Upper lobe of right lung (tissue), 1 donor: ENCODE measurements at places on chromosomes 3 and 15.

- DNase-seq, result no peak
Measured at GRCh38 chr3:113261063-113261625, 49.8 kb downstream of the BOC start.

DNA sequence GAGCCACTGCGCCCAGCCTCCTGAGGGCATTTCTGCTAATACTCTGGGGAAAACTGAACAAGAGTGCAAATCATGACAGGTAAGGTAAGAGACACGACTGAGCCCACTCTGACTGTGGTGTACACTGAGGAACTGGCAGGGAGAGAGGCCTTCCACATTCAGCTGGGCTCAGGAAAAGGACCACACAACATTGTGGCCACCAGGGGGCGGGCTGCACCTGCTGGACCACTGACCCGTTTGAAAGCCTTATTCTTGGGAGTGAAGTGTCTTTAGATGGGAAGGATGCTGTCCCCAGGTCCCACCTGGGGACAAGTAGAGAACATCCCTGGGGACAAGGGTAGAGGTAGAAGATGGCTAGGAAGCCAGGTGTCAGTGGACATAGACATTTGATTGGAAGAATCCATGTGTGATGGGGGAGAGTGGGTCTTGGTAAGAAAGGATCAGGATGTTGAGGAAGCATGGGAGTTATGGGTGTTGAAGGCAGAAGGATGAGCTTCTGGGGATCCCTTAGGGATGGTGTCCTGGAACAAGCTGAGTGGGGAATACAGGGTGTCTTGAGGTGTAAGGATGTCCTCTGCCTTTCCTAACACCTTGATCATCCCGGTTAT, 6.2 kb upstream of the CTDSPL start:
- DNase-seq, result peak; percentile 90

- peak; percentile 75 for DNase-seq
Measured at GRCh38 chr3:132317229-132317948, at the start of gene ACP3. Gene ACP3 (plus strand): TSS chr3:132317407. CDS start chr3:132317457, 50 bp downstream.

GRCh38 chr3:144031938-144032337, 60.3 kb downstream of the DIPK2A start:
- DNase-seq, result no peak

GRCh38 chr3:52872245-52872644, 25.1 kb downstream of the STIMATE start:
- no peak for DNase-seq

GRCh38 chr3:102129760-102130608, 280.7 kb downstream of the NFKBIZ start:
- no peak for DNase-seq

DNA sequence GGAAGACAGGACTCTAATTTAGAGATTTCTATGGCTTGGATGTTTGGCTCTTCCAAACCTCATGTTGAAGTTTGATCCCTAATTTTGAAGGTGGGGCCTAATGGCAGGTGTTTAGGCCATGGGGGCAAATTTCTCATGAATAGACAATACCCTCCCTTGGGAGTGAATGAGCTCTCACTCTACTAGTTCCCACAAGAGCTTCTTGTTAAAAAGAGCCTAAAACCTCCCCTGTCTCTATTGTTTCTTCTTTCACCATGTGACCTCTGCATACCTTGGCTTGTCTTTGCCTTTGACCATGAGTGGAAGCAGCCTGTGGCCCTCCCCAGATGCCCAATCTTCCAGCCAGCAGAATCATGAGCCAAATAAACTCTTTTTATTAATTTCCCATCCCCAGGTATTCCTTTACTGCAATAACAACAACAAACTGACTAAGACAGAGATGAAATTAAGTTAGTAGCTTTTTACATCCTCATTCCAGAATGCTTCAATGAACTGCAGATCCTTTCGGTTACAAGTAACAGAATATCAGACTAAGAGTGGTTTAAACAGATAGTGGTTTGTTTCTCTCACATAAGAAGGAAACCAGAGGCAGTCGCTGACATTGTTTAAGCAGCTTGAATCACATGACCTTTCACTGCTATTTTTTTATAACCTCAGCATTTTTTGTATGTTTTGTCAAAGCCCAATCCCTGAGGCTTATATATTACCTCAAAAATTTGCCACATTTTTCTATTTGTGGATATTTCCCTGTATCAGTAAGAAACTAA, 1013.3 kb upstream of the SEMA6D start:
- DNase-seq, result no peak

DNA sequence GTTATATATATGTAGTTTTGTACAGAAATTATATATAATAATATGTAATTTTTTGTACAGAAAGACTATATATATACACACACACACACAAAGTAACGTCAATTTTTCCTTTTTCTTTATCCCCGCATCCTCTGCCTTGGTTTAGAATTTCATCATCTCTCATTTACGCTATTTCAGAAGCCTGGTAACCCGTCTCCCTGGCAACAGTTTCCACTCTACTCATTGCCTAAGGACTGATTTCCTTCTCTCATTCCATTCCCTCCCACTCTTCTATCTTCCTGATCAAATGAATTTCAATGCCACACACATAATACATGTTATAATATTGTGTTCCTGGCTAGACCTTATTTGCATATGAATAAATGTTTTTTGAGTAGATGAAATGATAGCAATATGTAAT, 47.8 kb upstream of the NDN start:
- DNase-seq, result no peak

- no peak for DNase-seq
Measured at GRCh38 chr15:69144530-69144929, 15.9 kb upstream of the GLCE start.

GRCh38 chr3:136457793-136458192, 207.7 kb downstream of the PCCB start:
- no peak for DNase-seq

- DNase-seq, result no peak
Measured at GRCh38 chr3:161969867-161970266, 473.3 kb downstream of the OTOL1 start.

DNA sequence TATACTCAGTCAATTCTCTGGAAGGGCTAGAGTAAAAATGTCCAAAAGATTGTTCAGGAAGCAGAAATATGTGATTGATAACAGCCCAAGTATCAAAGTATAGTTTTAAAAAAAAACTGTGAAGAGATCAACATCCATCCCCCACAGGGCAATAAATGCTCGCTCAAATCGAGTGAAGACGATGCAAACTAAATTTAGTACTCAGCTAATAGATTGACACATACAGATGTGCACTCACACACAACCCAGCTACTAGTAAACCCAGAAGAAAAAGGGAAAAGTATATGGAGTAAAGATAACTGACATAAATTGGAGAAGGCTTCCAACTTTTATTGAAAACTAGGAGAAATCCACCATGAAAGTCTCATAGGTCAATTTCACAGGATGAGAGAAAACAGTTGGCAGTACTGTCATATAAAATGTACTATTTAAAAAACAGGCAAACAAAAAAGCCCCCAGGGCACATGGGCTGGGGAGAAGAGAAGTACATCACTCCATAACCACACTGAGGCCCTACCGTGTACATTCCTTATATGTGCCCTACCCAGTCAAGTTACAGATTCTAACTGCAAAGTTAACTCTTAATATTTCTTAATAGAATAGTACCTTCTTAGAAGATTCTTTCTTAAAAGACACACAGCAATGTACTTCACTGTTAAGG, 125.7 kb downstream of the TBL1XR1 start:
- no peak for DNase-seq

DNA sequence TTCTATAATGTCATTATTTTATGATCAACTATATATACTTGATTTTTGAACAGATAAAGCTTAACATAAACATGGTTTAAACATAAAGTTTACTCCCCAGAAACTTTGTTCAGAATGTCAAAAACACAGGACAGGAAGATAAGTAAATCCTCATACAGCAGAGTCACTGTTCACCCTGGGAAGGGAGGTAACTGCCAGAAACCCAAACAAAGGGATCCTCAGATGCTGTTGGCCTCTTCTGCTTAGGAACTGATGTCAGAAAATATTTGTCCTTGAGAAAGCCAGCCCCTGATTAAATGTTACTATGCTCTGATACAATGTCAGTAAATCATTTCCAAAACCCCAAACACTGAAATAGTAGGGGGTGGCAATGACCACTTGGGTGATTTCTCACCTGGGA, 185.3 kb downstream of the TJP1 start:
- no peak for DNase-seq

- no peak for DNase-seq
Measured at GRCh38 chr3:148366743-148367410, 330.8 kb upstream of the AGTR1 start.

DNA sequence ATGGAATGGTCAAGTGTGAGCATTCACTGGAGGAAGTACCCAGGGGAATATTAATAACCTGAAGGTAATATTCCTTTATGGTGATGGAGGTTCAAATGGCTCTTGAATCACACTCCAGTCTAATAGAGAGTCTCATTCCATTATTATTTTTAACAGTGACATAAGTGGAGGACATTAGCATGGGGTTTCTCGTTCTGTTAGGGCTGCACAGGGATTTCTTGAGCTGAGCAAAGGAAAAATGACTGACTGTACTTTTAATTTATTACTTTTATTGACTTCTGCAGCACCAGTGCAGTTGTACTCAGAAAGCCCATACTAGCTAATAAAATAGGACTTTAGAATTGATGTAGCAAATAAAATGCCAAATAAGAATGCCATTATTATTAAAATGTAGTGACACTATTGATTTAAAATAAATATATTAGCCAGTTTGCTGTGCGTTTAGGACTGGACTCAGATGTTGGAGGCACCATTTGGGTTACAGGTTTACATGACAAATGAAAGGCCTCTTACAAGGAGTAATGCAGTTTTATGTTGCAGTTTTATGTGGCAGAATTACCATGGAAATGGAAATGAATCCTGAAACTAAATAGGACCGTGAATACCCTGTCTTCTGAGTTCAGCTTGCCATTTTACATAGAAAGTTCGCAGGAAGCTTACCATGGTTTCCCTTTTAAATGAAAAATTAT, 705.1 kb upstream of the GRM7 start:
- DNase-seq, result no peak

- no peak for DNase-seq
Measured at GRCh38 chr15:57298843-57299550, 77.3 kb upstream of the CGNL1 start.

DNA sequence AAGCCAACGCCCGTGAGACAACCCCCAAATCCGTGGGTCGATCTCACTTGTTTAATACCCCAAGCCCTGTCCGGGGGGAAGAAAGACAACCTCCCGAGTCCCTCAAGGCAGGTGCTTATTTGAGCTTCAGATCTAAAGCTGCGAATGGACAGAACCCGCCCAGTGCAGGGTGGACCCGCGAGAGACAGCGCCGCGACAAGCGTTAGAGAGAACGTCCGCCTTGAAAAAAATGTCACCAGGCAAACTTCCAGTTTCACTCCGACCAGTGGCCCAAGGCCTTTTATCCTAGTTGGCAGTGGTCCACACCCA, 740 bp upstream of the OXSR1 start:
- DNase-seq, result no peak

- no peak for DNase-seq
Measured at GRCh38 chr3:134911586-134912548, 116.8 kb downstream of the EPHB1 start.

- no peak for DNase-seq
Measured at GRCh38 chr3:48039487-48040190, 23.4 kb upstream of the MAP4 start.

DNA sequence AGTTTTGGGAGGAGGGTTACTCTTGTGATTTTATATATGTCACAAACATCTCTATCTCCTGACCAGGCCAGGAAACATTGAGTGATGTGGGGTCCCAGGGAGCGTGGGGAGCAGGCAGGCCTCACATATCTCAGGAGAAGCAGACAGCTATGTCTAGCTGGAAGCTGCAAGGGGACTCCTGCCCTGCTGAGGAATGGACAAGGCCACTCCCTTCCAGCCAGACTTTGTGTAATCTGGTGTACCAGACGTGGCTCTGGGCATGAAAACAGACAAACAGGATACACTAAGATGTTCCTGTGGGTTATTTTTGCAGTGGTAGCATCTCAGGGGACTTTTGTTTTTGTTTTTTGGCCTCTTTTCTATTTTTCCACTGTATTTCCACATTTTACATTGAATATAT, 23.2 kb downstream of the CYP8B1 start:
- DNase-seq, result no peak

DNA sequence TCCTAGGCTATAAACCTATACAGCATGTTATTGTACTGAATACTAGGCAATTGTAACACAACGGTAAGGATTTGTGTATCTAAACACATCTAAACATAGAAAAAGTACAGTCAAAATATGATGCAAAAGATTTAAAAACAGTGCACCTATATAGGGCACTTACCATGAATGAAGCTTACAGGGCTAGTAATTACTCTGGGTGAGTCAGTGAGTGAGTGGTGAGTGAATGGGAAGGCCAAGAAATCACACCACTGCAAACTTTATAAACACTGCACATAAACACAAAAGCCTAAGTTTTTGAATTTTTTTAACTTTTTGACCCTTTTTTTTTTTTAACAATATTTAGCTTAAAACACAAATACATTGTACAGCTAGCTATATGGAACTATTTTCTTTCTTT, 204.7 kb upstream of the CTNNB1 start:
- no peak for DNase-seq

GRCh38 chr3:147215660-147216059, 190.7 kb downstream of the ZIC4 start:
- DNase-seq, result no peak

DNA sequence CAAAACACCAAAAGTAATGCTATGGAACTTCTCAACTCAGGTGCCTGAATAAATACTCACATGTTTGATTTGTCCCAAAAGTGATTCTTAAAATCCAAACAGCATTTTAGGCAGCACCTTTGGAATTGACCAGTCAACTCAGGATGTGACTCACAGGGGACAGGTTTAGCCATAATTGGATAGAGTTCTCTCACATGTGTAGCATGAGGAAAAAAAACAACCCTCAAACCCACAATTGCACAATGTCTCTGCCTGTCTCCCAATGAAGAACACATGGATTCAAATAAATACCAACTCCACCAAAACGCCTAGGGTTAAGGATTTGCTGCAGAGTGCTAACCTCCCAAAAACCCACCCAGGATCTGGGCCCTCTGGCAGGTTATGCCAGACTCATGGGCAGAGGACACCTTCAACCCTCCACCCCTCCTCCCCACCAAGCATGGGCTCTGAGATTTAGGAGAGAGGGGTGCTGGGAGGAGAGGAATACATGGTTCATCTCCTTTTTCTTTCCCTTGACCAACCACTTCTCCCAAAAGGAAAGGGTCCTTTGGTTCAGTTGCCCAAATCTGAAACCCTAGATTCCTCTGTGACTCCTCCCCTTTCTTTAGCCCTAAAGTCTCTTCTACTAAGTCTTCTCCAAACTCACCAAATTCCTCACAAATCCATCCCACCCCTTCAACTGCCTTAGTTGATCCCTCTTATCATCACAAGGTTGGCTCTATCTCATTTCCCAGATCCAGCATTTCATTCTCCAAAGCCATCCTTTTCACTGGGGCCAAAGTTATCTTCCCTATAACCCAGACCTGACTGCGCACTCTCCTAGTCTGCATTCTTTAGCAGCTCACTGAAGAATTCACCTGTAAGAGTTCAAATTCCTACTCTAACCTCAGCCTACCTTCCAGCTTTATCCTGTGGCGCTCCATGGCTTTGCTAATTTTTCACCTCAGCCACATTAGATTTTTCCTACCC, 7.7 kb downstream of the RYK start:
- no peak for DNase-seq

- DNase-seq, result no peak
Measured at GRCh38 chr3:132006605-132007204, 28.1 kb downstream of the CPNE4 start.
